LNCaP clone FGC (cell line): ENCODE measurements at places on chromosomes 13 and 19.

DNA sequence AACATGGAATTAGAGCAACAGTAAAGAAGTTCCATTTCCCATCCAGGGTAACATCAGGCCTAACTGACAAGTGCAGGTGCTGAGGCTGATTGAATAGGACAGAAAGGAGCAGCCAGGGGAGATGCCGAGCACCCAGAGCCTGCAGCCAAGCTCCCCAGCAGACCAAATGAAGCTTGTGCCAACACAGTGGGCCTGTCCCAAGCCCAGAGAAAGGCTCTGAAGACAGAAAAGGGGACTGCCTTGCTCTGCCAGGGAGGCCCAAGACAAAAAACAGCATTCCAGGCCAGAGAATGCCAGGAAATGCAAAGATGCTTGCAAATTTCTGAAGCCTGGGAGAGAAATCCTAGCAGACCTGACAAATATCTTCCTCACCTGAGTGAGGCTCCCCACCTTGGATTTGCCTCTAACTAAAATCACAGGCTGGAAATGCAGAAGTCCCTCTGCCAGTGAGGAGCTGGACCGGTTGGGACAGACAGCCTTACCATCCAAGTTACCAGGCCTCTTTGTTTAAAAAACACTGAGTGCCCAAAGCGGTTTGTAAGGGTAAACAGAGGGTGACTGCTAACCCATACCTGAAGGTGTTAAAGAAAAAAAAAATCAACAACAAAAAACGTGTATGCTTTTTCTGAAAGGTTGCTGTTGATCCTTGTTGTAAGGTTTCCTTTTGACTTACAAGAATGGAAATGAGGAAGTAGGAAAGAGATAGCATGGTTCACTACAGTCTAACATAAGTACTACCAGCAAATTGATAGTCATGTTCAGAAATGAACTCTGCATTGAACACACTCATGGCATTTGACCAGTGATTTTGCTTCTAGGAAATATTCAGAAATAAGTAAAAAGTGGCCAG, 11.8 kb upstream of the HMGB1 start:
- no peak for DNase-seq

DNA sequence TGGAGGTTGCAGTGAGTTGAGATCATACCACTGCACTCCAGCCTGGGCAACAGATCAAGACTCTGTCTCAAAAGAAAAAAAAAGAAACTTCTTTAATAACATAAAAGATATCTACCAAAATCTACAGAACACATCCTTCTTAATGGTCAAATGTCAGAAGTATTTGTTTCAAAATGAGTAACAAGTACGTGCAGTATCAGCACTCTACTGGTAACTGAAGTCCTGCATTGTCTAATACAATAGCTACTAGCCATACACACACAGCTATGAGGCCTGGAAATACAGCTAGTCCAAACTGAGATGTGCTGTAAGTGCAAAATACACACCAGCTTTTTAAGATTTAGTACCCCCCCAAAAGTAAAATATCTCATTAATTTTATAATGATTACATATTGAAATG, 88.1 kb downstream of the TSC22D1 start:
- DNase-seq = no peak

DNA sequence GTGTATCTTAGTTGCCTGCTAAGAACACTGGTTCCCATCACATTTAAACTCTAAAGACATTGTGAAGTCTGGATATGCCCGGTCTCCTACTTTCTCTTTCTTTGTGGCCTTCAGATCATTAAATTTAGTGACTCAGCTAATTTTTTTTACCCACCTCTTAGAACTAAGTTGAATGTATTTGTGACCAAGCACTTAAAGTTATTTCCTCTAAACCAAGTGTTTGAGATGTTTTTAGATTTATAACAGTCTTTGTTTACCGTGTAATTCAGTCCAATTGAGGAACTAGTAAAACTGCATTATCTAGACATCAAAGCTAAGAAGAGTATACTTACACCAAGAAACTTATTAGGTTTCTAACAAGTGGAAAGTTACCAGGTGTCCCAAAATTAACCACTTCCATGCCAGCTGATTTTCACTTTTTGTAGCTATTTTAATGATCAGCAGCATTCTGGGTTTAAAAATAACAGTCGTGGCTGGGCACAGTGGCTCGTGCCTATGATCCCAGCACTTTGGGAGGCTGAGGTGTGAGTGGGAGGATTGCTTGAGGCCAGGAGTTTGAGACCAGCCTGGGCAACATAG, 53.1 kb downstream of the ARHGAP35 start:
- no peak for DNase-seq

DNA sequence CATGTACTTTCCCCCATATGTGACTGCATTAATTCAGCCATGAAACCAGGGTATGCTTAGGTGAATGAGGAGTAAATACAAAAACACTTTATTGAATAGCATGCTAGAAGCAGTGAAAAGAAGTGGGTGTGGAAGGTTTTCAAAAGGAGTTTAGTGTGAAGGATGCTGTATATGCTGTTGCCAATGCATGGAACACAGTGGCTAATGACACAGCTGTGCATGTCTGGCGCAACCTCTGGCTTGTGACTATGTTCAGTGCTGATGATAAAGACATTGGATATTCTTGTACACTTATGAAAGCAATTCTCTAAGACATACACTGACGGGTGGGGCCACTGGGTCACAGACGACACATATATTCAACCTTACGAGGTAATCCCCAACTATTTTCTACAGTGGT, 55.2 kb downstream of the SOX21 start:
- DNase-seq = no peak

DNA sequence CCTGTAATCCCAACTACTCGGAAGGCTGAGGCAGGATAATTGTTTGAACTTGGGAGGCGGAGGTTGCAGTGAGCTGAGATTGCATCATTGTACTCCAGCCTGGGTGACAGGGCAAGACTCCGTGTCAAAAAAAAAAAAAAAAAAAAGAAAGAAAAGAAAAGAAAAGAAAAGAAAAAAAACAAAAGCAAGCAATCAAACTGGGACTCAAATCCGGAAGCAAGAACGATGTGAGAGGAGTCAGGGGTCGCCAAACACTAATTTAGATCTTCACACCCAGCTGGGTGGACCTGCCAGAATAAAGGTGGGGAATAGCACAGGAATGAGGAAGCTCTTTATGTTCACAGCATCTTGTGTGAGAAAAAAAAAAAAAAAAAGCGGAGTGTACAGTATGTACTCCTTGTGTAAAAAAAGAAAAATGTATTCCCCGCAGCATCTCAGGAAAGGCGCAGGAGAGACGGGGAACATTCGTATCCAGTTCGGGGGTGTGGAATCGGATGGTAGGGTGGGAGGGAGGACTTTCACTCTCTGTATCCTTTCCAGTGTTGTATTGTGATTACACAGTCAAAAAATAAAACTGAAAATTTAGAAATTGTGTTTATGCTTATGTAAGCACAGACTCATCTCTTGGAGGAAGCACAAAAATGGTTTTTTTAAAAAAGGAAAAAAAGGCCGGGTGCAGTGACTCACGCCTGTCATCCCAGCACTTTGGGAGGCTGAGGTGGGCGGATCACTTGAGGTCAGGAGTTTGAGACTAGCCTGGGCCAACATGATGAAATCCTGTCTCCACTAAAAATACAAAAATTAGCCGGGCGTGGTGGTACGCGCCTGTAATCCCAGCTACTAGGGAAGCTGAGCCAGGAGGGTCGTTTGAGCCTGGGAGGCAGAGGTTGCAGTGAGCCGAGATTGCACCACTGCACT, 7.6 kb downstream of the DNAJB1 start:
- no peak for DNase-seq

DNA sequence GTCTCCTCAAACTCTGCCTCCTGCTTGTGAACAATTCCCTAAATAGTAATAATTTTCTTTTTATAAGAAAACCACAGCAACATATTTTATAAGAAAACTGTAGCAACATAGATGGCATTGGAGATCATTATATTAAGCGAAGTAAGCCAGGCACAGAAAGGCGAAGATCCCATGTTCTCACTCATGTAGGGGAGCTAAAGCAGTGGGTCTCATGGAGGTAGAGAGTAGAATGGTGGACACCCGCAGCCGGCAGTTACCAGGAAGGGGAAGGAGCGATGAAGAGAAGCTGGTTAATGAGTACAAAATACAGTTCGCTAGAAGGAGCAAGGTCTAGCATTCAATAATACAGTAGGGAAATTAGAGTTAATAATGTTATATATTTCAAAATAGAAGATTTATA, 42.9 kb downstream of the CRYL1 start:
- DNase-seq = no peak

GRCh38 chr19:40503320-40503695, 36.5 kb downstream of the SPTBN4 start:
- no peak for DNase-seq

DNA sequence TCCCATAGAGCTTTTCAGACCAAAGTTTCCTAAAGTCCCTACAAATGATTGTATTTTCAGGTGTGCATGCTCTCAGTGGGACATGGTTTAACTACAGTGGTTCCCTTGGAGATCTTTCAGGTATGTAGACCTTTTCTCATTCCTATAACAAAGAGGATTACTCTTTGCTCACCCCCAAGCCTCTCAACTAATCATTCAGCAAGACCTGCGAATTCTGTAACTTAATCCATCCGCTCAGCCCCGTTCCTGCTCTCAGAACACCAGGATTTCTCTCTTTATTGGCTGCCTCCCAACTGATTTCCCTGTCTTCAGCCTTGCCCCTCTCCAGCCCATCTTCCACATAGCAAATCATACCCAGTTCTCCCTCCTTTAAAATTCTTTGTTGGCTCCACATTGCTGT, 253.6 kb downstream of the MTUS2 start:
- DNase-seq = no peak

GRCh38 chr13:110263888-110264287, 43.1 kb downstream of the COL4A1 start:
- no peak for DNase-seq

DNA sequence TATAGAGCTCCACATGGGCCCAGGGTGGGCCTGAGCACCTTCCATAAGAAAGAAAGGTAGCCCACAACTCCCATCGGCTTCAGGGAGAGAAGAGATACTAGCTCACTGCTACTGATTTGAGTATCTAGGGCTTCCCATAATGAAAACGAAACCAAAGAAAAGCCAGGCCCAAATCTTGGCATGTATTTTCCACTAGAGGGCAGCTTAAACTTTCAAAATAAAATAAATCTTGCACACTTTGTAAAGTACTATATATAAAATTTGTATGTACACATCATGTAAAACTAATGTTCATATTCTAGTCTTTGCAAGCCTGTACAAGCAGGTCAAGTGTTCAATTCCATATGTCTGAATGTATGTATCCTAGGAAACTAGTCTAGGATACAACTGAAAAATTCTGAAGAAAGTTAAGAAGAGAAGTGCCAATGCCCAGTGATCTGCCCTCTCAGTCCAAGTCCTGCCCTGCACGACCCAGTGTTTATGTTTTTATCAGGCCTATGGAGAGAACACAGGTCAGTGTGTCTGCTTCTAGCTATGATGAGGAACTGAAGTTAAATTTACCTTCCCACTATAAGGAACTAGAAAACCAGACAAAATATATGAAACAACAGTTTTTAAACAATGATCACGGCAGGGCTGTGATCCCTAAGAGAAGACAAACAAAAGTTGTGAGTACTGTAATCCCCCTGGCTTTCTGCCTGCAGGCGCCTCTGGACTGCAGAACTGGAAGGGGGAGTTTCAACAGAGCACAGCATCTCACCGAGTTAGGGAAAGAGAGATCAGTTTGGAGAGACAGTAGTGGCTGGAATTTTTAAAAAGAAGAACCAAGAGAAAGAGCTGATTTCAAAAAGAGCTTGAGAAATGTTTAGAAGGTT, 475.7 kb downstream of the UQCRFS1 start:
- peak; percentile 46 for DNase-seq

GRCh38 chr19:48175578-48175977, 5.1 kb downstream of the ZSWIM9 start:
- no peak for DNase-seq

DNA sequence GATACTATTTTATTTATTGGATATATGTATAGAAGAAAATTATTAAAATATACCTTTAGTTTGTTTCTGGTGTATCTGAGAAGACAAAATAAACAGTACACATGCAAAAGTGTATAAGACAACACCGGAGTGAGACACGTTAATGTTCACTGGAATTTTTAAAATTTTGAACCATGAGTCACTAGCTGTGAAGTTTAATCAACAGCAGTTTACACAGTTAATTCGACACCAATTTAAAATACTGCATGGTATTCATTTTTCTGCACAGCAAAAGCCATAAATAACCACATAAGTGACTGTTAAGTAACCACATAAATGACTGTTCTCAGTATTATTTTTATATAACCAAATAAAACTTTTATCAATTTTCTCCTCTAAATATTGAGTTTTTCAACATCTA, 418.7 kb upstream of the NBEA start:
- DNase-seq = no peak

DNA sequence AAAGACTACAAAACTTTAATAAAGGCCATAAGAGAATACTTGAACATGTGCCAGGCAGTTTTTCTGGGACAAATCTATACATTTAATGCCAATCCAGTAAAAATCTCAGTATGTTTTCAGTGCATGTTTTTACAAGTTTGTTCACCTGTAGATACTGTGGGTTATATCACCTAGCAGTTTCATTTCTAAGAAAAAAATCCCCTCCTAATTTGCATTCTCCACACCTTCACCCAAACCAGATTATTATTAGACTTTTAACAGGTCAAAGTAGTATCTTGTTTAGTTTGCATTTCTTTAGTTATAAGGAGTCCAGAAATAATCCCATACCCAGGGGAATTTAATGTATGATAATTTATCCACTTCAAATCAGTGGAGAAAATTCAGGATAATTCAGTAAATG, 17.0 kb upstream of the LPAR6 start:
- no peak for DNase-seq

DNA sequence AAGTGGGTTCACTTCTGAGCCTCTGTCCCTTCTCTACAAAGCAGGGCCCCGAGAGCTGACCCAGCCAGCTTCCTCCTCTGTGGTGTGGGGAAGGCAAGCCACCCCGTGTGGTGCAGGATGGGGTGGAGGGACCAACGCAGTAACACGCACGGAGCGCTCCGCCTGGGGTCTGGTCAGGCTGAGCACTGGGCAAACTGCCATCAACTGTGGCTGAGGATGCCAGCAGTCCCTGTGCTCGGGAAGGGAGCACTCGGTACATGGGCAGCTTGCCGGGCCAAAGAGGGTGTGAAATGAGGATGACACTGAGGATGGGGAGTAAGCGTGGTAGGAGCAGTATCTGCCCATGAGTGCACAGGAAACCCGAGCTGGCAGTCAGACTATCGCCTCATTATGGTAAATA, 7.6 kb upstream of the GMIP start:
- DNase-seq = no peak

GRCh38 chr19:4582980-4583842, 23.7 kb upstream of the SEMA6B start:
- DNase-seq = no peak

DNA sequence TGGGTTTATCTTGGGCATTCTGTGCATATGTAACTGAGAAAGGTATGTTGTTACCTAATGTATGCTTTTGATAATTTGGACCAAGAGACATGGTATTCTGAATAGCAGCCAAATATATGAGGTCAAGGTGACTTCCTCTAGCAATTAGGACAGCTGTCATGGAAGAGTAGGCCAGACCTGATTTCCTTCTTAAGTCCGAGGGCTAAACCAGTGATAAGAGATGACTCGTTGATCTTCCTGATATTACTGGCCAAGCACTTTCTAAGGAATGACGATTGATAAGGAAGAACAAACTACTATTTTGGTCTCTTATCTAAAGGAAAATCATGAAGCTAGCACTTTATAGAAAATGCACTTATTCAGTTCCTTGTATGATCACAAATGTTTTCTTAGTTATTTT, 42.7 kb downstream of the ARHGAP35 start:
- DNase-seq = peak; percentile 54
